NCI-H460 (cell line): ENCODE measurements at places on chromosomes 1 and 21. TPM values are rescaled to one million over a fixed set of nuclear protein-coding genes. Genes with fewer than 3 reads are reported as not detected.

The PROK1 gene
- total RNA-seq: not detected in 2 replicates

The NAXE gene
- 235 and 249 TPM in 2 replicates for total RNA-seq

The PADI2 gene
- total RNA-seq: 0.10 TPM in 1 of 2 replicates, not detected in the other

The GLMP gene
- 50.5 and 62.2 TPM in 2 replicates for total RNA-seq

The IL12RB2 gene
- total RNA-seq: not detected in 2 replicates

The RAVER2 gene
- 11.8 and 13.2 TPM in 2 replicates for total RNA-seq

The SPATA21 gene
- not detected in 2 replicates for total RNA-seq

The ERO1B gene
- total RNA-seq: 11.0 and 16.7 TPM in 2 replicates

The STYXL2 gene
- not detected in 2 replicates for total RNA-seq

The CD52 gene
- not detected in 2 replicates for total RNA-seq

The ZNF672 gene
- total RNA-seq: 33.0 and 38.6 TPM in 2 replicates

The PLA2G2C gene
- not detected in 2 replicates for total RNA-seq

The SERINC2 gene
- 3.7 and 4.6 TPM in 2 replicates for total RNA-seq

The CFAP74 gene
- total RNA-seq: not detected in 2 replicates

The NTMT2 gene
- 0.15 TPM in 1 of 2 replicates, not detected in the other for total RNA-seq

The NT5C1A gene
- total RNA-seq: not detected in 2 replicates

The TLCD4 gene
- total RNA-seq: 10.2 and 10.5 TPM in 2 replicates

The NBPF6 gene
- not detected in 2 replicates for total RNA-seq

The PROX1 gene
- total RNA-seq: 0.12 TPM in 2 replicates

The OR2T27 gene
- total RNA-seq: not detected in 2 replicates
